ENCODE measurements at places on chromosomes 7 and 10. TPM values are rescaled to one million over a fixed set of nuclear protein-coding genes. Genes with fewer than 3 reads are reported as not detected.

DNA sequence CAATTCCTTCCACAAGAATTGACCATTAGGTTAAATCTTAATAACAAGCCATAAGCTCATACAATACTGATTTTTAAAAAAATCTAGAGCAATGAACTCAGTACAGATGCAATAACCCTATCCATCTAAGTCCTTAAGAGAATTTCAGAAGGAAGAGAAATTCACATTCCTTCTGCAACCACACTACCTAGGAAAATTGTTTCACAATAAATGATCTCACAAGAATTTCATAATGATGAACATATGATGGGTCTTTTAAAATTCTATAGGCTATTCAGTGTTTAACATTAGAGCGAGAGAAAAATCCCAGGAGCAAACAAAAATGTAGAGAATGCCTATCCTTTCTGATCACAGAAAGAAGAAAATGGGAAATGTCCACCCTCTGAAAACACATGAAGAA lies 70.0 kb upstream of the MAGI2 start:
- no peak for DNase-seq

The MEIG1 gene
- not detected for total RNA-seq

- no peak for DNase-seq
Observed at GRCh38 chr10:101772017-101772894, 3.7 kb downstream of the FGF8 start.

DNA sequence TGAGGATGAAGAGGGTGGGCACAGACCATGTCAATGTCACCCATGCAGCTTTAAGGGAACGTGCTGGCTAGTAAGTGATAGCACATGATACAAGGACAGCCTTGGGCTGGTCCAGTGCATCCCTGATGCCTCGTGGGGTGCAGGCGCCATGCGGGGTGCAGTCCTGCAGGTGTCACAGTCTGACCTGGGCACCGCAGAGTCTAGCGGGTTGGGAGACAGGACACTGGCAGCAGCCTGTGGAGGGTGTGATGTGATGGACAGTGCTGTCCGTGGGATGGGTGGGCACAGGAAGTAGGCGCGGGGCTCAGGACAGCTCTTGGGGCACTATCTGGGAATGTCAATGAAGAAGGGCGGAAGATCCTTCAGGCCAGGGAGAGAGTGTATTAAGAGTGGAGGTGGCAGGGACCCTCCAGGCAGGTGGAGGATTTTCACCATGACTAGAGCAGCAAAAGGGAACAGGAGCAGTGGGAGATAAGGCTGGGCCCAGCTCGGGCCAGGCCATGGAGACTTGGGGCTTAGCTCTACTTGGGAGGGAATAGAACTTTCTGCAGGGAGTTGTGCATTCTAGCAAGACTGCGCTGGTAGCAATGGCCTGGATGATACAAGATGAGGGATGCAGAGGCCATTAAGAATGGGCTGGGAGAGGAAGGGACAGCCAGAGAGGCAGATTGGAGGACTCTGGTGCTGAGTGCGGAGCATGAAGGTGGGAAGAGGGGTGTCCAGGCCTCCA lies 122.5 kb downstream of the PTPN20 start:
- no peak for DNase-seq

The AASS gene
- 14.1 TPM for total RNA-seq

The ZNF775 gene
- total RNA-seq: 11.3 TPM

DNA sequence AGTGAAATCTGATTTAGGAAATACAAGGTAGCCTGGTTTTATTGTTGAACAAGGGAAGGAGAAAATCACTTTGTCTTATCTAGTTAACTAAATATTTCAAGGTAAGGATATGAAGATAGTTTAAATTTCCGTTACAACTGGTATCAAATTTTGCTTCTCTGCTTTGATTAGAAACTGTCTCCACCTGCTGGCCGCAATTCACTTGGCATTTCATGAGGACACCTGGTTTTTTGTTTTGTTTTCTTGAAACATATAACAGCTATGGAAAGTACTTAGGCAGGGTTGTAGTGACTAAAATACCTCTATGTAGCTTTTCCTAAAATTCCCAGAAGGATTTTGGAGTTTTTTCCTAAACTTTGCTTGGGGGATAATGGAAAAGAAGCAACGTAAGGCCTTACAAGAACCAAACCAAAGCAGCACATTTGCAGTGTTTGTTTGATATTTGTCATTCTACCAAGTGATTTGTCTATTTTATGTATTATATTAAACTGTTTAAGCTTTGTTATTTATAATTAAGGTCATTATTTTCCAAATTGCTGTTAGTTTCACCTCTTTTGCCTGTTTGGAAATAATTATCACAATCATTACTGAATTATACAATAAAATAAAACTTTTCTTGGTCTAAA lies 73.6 kb downstream of the AHCYL2 start:
- peak; percentile 80 for DNase-seq

- no peak for DNase-seq
Observed at GRCh38 chr10:64430690-64431323, 909.6 kb downstream of the REEP3 start.

GRCh38 chr10:17644485-17644943 lies 563 bp downstream of the STAM start:
- no peak for DNase-seq

- no peak for DNase-seq
Observed at GRCh38 chr7:31957090-31957720, 113.0 kb downstream of the PDE1C start.

DNA sequence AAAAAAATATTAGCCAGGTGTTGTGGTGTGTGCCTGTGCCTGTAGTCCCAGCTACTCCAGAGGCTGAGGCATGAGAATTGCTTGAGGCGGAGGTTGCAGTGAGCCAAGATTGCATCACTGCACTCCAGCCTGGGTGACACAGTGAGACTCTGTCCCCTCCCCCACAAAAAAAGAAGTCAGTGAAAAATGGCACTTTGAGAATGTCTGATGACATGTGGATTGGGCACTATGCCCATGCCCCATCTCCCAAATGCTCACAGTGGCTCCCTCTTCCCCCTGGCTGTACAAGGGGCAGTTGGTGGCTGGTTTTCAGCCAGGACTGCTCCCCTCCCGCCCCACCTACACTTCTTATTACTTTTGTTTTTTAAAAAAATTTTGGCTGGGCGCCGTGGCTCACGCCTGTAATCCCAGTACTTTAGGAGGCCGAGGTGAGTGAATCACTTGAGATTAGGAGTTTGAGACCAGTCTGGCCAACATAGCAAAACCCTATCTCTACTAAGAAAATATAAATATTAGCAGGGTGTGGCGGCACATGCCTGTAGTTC lies 26.1 kb downstream of the IL15RA start:
- DNase-seq: no peak

The PRPS1L1 gene
- total RNA-seq: not detected

GRCh38 chr10:3532644-3533043 lies 252.4 kb downstream of the KLF6 start:
- DNase-seq: no peak

The WEE2 gene
- total RNA-seq: not detected

DNA sequence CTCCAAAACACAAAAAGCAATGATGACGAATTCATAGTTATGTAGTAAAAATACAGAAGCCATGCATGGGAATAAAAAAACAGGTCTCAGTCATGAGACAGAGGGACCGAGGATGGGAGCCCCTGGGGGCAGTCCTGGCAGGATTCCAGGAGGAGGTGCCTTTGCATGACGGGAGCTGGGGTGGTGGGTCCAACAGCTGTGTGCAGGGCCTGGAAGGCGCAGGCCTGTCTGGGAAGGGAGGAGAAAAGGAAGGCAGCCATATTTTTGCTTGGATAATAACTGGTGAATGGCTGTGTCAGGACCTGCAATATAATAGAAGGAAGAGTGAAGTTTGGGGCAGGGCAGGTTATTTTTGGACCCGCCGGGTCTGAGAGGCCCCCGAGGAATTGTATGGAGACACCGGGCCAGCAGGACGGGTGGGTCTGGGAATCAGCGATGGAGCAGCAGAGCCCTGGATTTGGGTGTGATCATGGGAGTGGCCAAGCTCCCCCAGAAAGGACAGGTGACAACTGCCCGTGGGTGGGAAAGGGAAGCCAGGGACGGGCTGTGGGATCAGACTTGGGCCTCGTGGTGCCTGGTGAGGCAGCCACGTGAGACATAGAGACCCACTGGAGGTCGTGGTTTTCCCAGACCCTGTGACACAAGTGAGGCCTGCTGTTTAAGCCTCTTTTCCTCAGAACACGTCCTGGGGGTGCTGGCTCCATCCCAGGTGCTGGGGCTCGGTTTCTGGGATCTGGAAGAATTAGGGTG lies 2.9 kb upstream of the JAKMIP3 start:
- DNase-seq: no peak

The ZNF239 gene
- total RNA-seq: 1.9 TPM

GRCh38 chr10:101050208-101051069 lies 11.3 kb upstream of the KAZALD1 start:
- DNase-seq: peak; percentile 70

DNA sequence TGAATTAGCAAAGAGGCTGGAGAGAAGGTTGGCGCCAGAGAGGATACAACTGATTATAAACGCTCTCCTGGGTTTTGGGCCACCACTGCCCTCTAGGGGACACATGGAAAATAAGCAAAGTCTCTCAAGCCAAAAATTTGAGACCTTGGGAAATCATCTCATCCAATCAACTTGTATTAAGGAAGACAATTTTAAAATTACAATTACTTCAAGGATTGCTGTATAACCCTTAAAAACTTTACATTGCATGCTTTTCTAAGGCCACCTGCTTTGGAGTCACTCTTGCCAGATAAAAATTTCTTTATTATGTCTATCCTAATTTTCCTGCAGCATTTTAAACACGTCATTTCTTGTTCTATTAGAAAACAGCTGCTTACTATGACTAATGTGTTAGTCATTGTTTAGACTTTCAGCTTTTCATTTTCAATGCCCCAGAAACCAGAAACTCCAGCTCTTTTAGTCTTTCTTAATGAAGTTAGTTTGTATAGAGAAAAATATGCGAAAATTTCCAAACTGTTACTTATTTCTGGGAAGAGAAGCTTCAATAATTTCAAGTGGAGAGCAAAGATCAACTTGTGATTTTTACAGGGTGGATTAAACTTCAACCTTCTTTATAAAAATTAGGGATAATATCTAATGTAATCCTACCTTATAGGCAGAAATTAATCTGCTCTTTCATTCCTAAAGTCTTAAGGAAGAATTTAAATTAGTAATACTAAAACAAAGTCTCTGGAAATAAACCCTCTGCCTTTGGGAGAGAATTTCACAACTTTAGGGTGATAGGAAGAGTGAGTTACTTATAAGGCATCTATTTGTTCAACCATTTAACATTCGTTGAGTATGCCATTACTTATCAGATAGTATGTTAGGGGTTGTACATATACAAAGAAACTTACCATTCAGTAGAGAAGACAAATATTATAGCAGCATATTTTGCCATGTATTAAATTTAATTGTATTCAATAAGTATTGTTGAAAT lies 20.6 kb upstream of the RHOBTB1 start:
- DNase-seq: peak; percentile 65

The KCND2 gene
- total RNA-seq: 0.09 TPM

DNA sequence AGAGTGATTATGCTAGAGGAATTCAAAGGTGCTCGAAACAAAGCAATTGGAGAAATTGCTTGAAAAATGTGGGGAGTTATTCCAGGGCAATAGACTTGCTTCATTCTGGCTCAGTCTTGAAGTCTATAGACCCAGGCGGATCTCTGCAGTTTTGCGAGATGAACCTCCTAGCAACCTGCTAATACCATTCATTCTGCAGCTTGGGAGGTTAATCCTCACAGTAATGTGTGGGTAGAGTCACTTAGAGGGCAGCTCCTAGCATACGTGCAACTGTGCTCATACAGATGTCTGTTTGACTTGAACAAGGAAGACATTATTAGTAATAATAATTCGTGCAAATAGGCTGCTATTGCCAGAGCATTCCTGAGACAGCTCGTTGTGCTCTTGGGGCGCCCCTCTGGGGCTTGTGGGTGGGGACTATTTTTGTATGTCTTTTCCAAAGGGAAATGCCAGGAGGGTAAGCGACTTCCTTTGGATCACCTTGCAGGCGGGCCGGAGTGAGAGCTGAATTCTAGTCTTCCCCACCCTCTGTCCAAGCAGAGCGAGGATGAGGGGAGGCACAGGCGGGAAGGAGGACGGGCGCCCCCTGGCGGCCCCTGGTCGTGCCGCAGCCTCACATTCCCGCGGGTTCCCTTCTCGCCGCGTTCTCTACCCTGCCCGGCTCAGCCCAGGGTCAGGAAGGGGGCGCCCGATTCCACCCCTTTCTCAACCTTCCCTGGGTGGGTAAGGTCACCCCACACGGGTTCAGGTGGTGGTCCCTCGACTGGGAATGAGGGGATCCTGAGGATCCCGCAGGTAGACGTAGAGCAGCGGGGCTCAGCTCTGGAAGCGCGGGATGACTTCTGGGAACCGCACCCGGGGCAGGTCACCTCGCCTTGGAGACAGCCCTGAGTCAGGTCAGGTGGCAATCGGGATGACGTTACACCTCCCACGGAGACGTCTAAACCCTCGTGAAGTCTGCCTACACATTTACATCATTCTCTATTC lies 241.5 kb downstream of the PHTF2 start:
- DNase-seq: no peak

DNA sequence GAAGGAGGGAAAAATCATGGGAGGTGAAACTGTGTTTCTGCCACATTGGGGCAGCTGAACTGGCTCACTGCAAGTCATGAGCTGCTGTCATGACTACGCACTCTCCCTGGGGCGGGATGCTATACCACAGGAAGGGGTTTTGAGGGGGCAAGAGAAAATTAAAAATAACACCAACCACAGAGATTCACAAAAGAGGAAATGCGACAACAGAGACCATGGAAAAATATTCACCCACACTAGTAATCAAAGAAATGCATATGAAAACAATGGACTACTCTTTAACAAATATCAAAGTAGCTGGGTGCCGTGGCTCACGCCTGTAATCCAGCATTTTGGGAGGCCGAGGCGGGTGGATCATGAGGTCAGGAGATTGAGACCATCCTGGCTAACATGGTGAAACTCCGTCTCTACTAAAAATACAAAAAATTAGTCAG lies 65.2 kb upstream of the TM9SF3 start:
- DNase-seq: no peak

The CADPS2 gene
- 12.7 TPM for total RNA-seq

DNA sequence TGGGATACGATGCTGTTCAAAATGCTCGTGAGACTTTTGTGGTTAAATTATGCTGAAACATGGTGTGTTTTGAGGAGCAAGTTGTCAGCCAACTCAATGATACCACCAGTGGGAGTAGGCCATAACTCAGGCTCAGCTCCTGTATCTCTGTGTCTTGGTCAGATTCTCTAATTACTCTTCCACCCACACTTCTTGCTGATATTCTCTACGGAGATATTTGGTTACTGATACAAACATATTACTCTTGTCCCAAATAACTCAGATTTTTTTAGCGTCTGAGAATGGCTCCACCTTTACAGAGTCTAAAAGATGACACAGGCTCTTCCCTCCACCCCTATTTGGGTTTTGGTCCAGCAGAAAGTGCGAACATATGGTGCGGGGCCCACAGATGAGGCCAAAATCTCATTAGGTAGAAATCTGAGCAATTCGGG lies 168.9 kb downstream of the PKD1L1 start:
- DNase-seq: no peak

GRCh38 chr7:134515569-134516468 lies 11.5 kb upstream of the AKR1B10 start:
- DNase-seq: no peak

The SLC26A3 gene
- total RNA-seq: 3,849 TPM

All from mucosa of descending colon (tissue), 3 donors.